Type B pancreatic cell (in vitro differentiated cells): ENCODE measurements at places on chromosomes 13 and 19. TPM values are rescaled to one million over a fixed set of nuclear protein-coding genes. Genes with fewer than 3 reads are reported as not detected.
A peak's percentile ranks its signal among the peaks of the same experiment; 100 is the strongest.

The CHST8 gene
- total RNA-seq, result 5.7 and 10.8 TPM in 2 replicates

The KLHL1 gene
- 0.14 TPM in 2 replicates for total RNA-seq

The LSR gene
- 78.5 and 155 TPM in 2 replicates for total RNA-seq

The SYNGR4 gene
- not detected in 2 replicates for total RNA-seq

The FGF9 gene
- 7.6 and 10.4 TPM in 2 replicates for total RNA-seq

DNA sequence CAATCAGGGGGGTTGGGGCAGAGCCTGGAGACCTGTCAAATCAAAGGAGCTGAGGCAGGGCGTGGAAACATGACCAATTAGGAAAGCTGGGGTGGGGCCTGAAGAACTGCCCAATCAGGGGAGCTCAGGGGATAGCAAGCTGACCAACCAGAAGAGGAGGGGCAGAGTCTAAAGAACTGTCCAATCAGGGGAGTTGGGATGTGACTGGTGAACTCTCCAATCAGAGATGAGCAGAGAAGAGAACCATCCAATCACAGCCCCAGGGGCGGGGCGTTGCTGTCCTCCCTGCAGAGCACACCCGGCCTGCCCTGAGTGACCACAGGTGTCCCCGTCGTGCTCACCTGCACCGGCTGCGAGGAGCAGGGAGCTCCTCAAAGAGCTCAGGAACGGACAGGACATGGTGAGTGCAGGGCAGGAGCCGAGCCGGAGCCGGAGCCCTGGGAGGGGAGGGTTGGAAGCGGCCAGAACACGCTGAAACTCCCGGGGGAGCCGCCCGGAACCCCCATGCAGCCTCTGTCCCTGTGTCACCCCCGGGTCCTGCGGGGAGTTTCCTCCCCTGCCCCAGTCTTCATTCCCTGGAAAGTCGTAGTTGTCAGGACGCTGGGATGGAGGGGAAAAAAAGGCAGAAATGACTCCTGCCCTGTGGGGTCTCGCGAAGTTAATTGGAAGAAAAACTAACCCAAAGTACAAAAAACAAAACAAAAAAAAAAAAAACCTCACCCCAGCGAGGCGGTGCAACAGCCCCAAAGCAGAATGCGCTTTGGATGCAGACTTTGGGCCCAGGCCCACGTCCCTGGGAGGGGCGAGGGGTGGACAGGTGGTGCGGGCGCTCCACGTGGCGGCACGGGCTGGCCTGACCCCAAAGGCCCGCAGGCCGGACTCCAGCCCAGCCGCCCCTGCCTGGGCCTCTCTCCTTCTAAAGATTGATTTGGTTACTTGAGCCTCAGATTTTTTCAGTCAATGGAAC lies at the start of gene ZNF556:
TSS of gene ZNF556 (plus strand) at position 311 of the 967 bp plus-strand sequence. CDS start at position 398, 87 bp downstream.
- no peaks in the 10 kb centered on the region for H3K36me3 ChIP-seq
- DNase-seq, result no peak
- H3K4me3 ChIP-seq, result no peak within 1 kb of the TSS
- H3K27ac ChIP-seq, result no peak within 1 kb of the TSS
- H3K4me1 ChIP-seq, result peaks cover 5% of the 10 kb centered on the region

GRCh38 chr19:5977222-5977784 lies 637 bp downstream of the RANBP3 start:
- H3K4me3 ChIP-seq, result peak overlapping the region; percentile 93
- H3K36me3 ChIP-seq, result peaks cover 5% of the 10 kb centered on the region
- no peak for DNase-seq
- peak overlapping the region; percentile 87 for H3K27ac ChIP-seq
- peaks cover 31% of the 10 kb centered on the region for H3K4me1 ChIP-seq
- H3K27me3 ChIP-seq, result no peaks in the 10 kb centered on the region

- H3K27me3 ChIP-seq, result no peaks in the 10 kb centered on the region
- no peaks in the 10 kb centered on the region for H3K36me3 ChIP-seq
- no peak overlapping the region for H3K27ac ChIP-seq
- no peaks in the 10 kb centered on the region for H3K4me1 ChIP-seq
Measured at GRCh38 chr13:105509981-105510762, 1025.3 kb downstream of the EFNB2 start.

GRCh38 chr13:41917641-41918040 lies 43.3 kb downstream of the VWA8 start:
- no peak overlapping the region for H3K4me3 ChIP-seq
- H3K27me3 ChIP-seq, result no peaks in the 10 kb centered on the region
- DNase-seq, result no peak
- peaks cover 14% of the 10 kb centered on the region for H3K4me1 ChIP-seq
- no peak overlapping the region for H3K27ac ChIP-seq

DNA sequence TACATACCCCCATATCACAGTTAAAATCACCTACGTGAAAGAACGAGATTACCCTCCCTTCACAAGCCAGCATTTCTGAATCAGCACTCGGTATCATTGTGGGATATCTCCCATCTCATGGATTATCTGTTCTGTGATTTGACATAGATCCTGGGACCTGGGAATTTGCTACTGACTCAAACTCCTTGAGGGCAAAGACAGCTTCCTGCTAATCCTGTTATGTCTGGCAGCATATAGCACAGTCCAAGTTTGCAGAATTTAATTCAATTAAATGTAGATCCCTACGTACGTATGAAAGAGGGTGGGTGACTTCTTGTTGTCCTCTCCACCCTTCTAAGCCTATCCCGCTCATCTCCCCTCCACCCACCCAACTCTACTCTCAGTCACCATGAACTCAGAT lies 476.5 kb downstream of the KLF5 start:
- H3K4me3 ChIP-seq, result no peak overlapping the region
- peaks cover 14% of the 10 kb centered on the region for H3K4me1 ChIP-seq
- no peaks in the 10 kb centered on the region for H3K36me3 ChIP-seq
- DNase-seq, result no peak
- H3K27me3 ChIP-seq, result no peaks in the 10 kb centered on the region
- no peak overlapping the region for H3K27ac ChIP-seq

DNA sequence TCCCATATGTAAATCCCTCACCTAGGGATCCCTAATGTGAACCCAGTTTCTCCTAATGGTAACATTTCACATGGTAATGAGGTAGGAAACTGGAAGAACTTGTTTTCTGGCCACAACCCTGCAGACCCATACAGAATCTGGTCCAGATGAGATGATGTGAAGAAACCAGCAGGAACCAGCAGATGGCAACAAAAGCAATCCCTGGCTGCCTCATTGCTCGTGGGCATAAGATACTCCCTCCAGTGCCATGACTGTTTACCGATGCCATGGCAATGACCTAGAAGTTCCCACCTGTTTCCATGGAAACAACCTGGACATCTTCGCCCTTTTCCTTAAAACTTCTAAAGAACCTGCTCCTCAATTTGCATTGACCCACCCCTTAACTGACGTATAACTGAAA lies 1.4 kb upstream of the CD209 start:
- peaks cover 3% of the 10 kb centered on the region for H3K27me3 ChIP-seq
- H3K4me3 ChIP-seq, result no peak overlapping the region

DNA sequence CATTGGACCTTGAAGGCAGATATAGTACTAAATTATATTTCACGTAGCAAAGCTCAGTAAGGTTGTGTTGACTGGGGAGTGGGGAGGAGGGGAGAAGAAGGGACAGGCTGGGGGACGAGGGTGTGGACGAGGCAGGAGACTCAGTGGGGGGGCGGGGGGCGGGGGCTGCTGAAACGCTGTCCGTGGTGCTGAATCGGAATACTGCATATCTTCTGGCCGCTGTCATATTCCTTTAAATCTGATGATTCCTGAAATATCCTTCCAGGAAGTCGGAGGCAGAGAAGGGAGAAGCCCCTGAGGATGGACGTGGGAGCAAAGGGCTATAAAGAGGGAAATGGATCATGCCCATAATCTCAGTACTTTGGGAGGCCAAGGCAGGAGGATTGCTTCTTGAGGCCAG lies 34.7 kb upstream of the CASP14 start:
- H3K36me3 ChIP-seq, result no peaks in the 10 kb centered on the region
- no peaks in the 10 kb centered on the region for H3K4me1 ChIP-seq
- no peak for DNase-seq
- no peak overlapping the region for H3K4me3 ChIP-seq
- H3K27me3 ChIP-seq, result peaks cover 33% of the 10 kb centered on the region
- no peak overlapping the region for H3K27ac ChIP-seq
